ENCODE measurements at places on chromosomes 2 and 18.

DNA sequence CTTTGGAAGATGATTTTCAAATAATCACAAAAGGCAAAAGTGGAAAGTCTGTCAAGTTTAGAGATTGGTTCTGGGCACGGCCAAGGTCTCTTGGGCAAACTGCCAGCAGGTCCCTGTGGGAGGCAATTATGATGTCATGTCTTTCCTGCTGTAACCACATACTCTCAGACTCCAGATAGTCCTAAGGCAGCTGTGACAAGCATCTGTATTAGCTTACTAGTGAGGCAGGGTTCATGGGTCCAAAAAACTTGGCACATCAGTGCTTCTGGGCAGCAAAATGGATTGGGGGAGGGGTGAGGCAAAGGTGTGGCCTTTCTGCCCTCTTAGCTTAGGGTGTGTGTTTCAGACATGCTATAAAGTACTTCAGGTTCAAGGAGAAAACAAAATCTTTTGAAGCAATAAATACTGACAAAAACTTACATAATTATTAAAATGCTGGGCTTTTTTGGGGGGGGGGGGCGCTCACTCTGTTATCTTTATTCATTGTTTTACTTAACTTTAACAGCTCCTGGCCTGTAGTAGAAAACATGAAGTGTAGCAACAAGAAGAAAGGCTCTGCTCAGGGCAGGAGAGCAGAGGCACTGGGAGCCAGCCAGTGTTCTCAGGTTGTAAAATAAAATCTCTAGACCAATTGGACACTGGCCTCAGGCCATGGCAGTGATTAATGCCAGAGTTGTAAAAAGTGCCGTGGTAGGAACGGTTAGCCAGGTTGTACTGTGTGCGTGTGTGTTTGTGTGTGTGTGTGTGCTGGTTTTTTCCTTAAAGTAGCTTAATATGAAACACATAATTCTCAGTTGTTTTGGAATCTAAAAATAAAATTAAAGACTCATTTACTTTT, 14.3 kb upstream of the TANC1 start:
- DNase-seq, result peak; percentile 76

DNA sequence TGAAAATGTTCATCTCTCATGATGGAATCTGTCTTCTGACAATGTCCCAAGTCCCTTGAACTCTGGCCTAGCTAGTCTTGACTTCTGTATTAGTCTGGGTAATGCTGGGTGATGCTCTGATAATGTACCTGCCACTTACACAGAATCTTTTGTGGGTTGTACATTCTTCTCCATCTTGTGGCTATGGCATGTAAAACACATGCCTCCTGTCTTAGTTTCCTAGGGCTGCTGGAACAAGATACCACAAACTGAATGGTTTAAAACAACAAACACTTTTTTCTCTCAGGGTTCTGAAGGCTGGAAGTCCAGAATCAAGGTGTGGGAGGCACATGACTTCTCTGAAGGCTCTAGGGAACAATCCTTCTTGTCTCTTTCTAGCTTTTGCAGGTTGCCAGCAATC, 57.1 kb downstream of the RAPGEF4 start:
- peak; percentile 4 for DNase-seq

DNA sequence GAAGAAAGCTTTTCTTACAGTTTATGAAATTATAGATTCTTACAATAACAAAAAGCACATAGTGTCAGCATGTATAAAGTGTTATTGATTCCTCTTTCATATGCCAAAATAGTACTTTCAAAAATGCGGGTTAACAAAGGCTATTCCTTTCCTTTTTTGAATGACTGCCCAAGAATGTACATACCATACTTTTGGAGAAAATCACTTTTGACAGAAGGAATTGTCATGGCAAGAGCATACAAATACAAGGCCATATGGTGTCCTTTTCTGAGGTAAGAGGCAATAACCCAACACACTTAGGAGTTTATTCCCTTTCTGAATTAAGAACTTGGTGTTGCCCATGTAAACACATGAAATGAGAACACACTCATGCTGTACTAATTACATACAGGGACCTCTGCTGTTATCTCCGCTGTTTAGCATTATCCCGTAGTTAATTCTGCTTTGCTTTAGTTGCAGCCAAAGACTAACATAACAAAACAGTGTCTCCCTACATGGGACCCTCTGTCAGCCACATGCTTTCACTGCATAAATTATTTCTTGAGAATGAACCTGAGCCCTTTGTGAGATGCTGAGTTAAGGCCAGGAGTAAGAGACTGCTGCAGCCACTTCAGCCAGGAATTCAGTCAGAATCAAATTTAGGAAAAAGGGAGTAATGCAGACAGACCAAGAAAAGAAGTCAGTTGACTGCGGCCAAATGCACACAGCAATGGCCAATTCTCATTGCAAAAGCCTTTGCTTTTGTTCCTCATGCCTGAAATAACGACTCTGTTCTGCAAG, 67.0 kb downstream of the CDH2 start:
- no peak for DNase-seq

DNA sequence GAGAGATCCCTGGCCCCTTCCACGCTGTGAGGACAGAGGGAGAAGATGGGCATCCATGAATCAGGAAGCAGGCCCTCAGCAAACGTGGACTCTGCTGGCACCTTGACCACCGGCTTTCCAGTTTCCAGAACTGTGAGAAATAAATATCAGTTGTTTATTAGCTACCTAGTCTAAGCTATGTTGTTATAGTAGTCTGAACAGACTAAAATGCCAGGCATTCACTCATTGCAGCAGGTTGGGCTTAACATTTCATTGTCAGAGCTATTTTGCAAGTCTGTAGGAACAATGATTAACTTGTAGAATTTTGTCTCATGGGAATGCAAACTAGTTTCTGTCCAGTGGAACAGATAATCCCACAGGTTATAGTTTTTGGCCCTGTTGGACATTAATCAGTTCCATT, 24.8 kb upstream of the TBC1D8 start:
- no peak for DNase-seq

GRCh38 chr2:135997380-135997779, 12.0 kb upstream of the DARS1 start:
- DNase-seq, result no peak
